ENCODE measurements at places on chromosomes 3 and 15. TPM values are rescaled to one million over a fixed set of nuclear protein-coding genes. Genes with fewer than 3 reads are reported as not detected.

DNA sequence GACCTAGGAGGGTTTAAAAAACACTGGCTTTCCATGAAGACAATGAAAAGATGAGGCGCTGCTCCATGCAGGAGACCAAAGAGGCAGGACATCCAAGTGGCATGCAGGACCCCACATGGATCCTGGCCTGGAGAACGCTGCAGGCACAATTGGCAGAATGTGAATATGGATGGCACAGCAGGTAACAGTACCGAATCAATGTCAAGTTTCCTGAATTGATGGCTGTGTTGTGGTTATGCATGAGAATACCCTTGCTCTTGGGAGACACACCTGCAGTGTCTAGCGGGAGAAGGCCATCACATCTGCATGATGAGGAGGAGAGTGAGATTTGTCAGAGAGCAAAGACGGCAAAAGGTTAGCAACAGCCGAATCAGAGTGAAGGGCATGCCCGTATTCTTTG lies 74.3 kb upstream of the SEC13 start:
- no peak for DNase-seq

DNA sequence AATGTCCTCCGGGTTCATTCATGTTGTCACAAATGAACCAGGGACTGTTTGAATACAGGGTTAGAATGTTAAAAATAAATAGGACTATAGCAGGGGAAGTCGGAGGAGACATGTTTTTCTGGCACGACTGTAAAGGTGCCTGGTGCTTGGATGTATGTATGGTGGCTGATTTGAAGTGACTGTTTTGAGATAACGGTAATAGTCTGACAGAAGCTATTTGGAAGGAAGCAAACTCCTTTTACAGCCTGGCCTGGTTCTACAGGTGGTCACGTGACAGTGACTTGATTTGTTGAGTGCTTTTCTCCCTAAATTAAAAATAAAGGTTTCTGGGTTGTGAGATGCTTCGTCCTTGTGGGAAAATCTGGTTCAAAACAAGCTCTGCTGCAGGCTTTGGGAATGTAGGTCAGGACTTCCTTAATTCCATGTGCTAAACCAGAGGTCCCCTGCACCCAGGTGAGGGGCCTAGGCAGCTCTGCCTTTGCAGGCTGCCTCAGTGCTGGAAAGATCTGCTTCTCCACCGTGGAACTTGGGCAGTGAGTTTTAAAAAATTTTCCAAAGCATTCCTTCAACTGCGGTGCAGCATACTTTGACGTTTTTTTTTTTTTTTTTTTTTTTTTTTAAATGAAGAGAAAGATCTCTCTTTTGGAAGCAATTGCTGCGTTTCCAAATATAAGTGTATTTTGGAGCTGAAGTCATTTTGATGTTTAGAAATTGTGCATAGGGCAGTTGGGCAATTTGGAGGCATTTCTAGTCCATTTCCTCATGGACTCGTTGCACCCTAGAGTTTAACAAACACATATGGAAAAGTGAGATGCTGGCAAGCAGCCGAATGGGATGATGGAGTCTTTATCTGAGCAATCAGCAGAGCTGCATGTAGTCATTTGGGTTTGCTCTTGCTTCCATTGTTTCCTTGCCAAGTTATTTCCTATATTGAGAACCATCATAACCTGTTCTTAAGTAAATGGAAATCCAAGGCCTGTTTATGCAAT lies 30.9 kb downstream of the ITPR1 start:
- no peak for DNase-seq

GRCh38 chr15:91717811-91718210 lies 135.7 kb upstream of the SLCO3A1 start:
- no peak for DNase-seq

DNA sequence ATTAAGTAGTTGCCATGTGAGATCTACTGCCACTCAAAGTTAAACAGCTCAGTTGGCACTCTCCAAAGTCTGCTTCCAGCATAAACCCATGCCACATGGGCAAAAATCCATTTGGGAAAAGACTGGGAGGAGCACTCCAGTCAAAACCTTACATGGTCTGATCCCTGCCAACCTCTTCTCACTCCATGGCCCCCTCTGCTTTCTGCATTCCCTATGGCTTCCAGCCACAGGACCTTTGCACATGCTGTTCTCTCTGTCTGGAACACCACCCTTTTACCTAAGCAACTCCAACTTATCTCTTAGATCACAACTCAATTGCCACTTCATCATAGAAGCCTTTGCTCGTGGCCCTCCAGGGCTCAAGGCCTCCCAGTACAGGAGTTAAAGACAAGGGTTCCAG lies 70.4 kb upstream of the WNT5A start:
- DNase-seq, result no peak

DNA sequence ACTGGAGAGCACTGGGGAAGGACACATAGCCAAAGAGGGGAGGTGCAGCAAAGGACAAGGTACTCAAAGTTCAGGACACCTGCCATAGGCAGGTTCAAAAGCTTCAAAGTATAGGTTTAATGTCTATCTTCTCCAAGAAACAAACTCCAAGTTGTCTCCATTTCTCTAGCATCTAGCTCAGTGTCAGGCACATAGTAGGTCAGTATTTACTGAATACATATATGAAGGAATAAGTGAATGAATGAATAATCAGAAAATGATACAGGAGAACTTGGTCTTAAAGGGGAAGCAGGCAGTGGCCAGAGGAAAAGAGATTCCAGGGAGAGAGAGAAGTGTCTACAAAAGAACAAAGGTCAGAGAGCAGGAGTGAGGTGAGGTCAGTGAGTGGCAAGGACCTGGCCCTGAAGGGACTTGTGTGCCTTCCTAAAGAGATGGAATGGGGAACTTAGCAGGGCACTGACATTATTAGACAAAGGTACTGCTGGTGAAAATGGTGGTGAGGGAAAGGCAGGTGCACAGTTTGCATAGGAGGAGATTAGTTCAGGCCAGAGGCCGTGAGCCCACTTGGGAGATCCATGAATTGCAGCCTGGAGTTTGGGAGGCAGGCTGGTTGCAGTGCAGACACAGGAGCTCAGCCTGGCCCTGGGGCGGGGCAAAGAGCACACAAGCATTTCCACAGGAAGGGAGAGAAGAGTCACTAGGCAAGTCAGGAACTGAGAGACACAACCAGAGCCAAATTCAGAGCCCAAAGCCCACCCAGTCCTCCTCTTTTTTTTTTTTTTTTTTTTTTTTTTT lies 21.4 kb downstream of the TBC1D2B start:
- peak; percentile 37 for DNase-seq

DNA sequence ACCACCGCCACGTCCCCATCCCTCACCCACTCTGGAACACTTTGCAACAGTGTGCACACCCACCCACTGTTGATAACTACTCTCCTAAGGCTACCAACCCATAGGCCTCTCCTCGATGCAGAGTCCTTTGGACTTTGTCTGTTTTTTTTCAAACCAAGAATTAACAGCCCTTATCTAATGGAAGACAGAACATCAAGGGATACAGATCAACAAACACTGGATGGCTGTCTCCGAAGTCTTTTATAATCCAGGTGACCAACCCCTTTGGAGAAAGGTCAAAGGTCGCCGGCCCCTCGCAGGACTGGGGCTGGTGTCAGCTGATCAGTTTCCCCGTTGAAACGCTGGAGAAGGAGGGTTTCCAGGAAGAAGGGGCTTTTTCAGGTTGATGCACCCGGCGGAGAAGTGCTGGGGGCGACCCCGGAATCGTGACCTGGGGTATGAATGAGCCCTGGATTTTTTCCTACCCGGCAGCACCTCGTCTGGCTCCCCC lies 532 bp downstream of the B4GALT4 start:
- peak; percentile 40 for DNase-seq

GRCh38 chr3:157274644-157275137 lies 114.7 kb upstream of the CCNL1 start:
- peak; percentile 63 for DNase-seq

GRCh38 chr15:43900996-43901395 lies 74.2 kb downstream of the WDR76 start:
- no peak for DNase-seq

GRCh38 chr3:195774917-195775316 lies 36.8 kb downstream of the MUC4 start:
- peak; percentile 51 for DNase-seq

DNA sequence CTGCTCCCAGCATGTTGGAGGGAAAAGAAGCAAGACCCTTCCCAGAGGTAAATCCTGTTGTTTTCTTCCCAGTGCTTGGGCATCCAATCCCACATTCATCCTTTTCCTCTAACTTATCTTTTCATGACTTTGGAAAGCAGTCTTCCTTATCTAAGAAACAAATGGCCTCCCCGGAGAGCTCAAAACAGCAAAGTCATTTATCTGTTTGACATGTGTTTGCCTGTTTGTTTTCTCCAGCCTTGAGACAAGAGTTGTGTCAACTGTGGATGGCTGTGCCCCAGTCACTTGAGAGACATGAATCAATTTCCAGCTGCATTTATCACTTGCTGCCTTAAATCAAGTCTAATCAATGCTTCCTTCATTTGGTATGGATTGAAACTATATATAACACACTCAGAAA lies 103.9 kb downstream of the SHQ1 start:
- no peak for DNase-seq

- DNase-seq, result peak; percentile 39
Observed at GRCh38 chr3:151768393-151768930, 34.7 kb downstream of the AADACL2 start.

OSBPL10 gene
- 13.9 TPM for total RNA-seq

LSM3 gene
- total RNA-seq, result 23.0 TPM

IL12A gene
- 0.25 TPM for total RNA-seq

PAQR5 gene
- total RNA-seq, result 1.3 TPM

Data from M059J (cell line).